Stimulated activated CD4-positive, alpha-beta T cell treated with anti-CD3 and anti-CD28 coated beads, Interleukin-4, amount 100 ng/mL, for 48 hours (primary cell): ENCODE measurements at places on chromosomes 12 and 14.

DNA sequence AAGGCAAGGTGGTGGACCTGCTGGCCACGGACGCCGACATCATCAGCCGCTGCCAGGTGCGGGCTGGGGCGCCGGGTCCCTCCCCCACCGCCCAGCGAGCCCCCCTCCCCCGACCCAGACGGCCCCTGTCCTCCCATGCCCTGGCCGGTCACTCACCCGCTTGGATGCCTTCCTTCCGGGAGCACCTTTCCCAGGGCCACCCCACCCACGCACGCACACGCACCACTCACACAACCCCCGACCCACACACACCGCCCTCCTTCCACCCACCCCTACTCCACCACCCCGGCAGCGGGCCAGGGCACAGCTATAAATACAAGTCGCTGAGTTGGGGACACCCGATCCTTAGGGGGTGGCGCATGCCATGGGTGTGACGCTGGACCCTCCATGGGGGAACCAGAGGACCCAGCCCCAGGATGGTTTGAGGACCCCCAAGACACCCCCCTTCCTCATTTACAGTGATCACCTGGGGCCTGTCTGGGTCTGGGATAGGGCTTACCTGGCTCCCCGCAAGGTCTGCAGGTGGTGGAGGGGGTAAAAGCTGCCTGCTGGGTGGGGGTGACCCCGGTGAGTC, 465 bp downstream of the ADSS1 start:
- DNase-seq = no peak

GRCh38 chr12:5488626-5488955, 56.7 kb downstream of the NTF3 start:
- DNase-seq = no peak

DNA sequence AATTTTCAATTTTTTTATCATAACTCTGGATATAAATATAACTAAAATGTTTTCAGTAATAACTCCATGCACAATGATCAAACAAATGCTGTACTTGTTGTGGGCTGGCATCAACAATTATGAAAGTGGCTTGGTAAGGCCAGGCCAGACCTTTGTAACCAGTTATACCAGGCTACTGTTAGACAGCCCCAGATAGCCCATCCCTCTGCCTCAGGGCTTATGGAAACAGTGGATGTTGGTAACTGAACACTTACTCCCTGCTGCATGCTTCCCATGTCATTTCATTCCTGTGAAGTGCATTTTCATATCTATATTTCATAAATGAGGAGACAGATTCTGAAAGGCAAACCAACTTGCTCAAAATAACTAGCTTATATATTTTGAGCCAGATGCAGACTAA, 195.0 kb downstream of the SYT1 start:
- DNase-seq = no peak

- DNase-seq = no peak
Measured at GRCh38 chr12:104590022-104590421, 133.3 kb downstream of the CHST11 start.

GRCh38 chr14:58693048-58693447, 55.3 kb downstream of the DACT1 start:
- no peak for DNase-seq
